ENCODE measurements at places on chromosomes 5 and 9. TPM values are rescaled to one million over a fixed set of nuclear protein-coding genes. Genes with fewer than 3 reads are reported as not detected.
A peak's percentile ranks its signal among the peaks of the same experiment; 100 is the strongest.

The PCDHB2 gene
- total RNA-seq: not detected

The LEAP2 gene
- 3.7 TPM for total RNA-seq

The FAM81B gene
- total RNA-seq: not detected

The PAEP gene
- total RNA-seq: not detected

The LCN15 gene
- total RNA-seq: not detected

The SLC6A7 gene
- not detected for total RNA-seq

The FBXO10 gene
- total RNA-seq: 2.3 TPM

The ZDHHC11B gene
- total RNA-seq: not detected

DNA sequence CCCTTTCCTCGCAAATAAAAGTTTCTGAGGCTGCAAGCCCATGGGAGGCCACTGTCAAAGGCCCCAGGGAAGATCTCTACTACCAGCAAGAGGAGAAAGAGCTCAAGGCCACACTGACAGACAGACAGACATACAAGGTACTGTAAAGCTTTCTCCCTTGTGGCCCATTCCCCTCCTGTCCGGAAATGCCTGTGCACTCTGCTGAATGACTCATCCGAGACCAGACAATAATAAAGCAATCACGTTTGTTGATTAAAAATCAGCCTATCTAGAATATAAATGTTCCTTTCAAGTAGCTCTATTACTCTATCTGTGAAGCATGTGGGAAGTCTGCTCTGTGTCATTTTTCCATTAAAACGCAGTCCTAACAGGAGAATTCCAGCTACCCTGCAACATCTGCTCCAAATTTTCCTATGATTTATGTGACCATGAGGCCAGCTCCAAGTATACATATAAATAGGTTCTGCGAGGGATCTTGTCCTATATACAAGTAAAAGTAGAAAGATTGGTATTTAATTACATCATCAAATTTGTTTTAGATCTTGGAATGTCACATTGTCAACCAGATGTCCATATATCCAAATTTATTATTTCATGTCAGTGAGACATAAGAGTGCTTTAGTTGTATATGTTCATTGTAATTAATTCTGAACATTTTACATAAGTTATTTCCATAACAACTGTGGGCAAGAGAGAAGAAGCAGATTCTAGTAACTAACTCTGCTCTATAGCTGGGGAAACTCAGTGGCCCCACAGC is 34.7 kb upstream of the TGFBI start:
- no peak for DNase-seq
- H3K27me3 ChIP-seq: peaks cover 8% of the 10 kb centered on the region
- H3K4me3 ChIP-seq: no peak overlapping the region
- no peak overlapping the region for H3K27ac ChIP-seq

- no peak overlapping the region for H3K27ac ChIP-seq
- H3K36me3 ChIP-seq: no peaks in the 10 kb centered on the region
- no peak overlapping the region for H3K4me3 ChIP-seq
- H3K4me1 ChIP-seq: peaks cover 6% of the 10 kb centered on the region
- H3K27me3 ChIP-seq: no peaks in the 10 kb centered on the region
Observed at GRCh38 chr5:171846323-171846722, 60.7 kb downstream of the SMIM23 start.

DNA sequence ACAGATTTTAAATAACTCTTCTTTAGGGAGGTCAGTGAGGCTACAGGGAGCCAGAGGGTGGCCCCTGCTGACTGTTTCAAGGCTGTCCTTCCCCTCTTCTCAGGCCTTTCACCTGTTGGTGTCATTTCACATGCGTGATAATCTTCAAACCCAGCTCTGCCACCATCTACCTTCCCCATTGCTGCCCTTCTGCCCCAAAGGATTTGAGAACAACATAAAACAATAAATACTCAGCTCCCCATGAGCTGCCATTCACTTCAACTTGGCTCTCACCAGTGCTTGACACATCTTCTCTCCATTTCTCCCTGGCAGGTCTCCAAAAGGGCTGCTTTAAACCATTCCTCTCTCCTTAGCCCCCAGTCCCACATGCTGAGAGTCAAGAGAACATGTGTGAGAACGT is 75.5 kb upstream of the PALM2AKAP2 start:
- no peaks in the 10 kb centered on the region for H3K4me1 ChIP-seq
- DNase-seq: no peak
- H3K27ac ChIP-seq: no peak overlapping the region

- H3K27ac ChIP-seq: no peak overlapping the region
- no peak for DNase-seq
- H3K4me3 ChIP-seq: no peak overlapping the region
- peaks cover 4% of the 10 kb centered on the region for H3K36me3 ChIP-seq
- peaks cover 84% of the 10 kb centered on the region for H3K27me3 ChIP-seq
- peaks cover 12% of the 10 kb centered on the region for H3K4me1 ChIP-seq
Observed at GRCh38 chr5:135546101-135546500, 10.3 kb upstream of the NEUROG1 start.

DNA sequence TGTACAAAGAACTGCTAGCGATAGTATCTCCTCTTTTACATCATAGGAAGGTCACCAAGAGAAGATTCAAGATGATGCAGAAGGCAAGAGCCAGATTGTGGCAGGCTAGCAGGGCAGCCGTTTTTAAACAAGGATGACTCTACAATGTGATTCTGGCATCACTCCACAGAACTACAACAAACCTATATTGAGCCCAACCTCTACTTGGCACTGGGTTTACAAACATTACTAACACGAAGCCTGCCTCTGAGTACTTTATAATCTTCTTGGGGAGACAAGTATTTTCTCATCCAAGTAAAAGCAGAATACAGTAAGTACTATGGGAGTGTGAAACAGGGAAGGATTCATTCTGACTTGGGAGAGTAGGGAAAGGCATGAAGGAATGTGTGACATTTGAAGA is 448.6 kb downstream of the ZNF608 start:
- H3K27ac ChIP-seq: no peak overlapping the region
- no peak overlapping the region for H3K4me3 ChIP-seq
- no peaks in the 10 kb centered on the region for H3K4me1 ChIP-seq
- no peaks in the 10 kb centered on the region for H3K27me3 ChIP-seq
- DNase-seq: no peak
- no peaks in the 10 kb centered on the region for H3K36me3 ChIP-seq

DNA sequence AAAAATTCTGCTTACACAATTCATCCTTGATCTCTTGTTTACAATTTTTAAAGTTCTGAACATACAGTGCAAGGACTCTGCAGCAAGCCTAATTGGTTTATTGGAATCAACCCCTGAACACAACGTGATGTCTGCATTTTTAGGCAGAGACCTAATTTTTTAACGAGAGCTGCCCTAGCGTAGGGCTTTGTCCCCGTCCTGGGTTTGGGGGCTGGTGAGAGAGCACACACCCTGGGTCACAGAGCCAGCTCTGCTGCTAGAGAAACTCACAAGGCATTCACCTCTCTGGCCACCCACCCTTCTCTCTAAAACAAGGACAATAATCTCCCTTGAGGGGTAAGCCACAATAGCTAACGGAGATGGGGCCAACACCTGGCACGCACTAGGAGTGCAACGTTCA is 28.2 kb downstream of the SH3PXD2B start:
- no peak for DNase-seq
- H3K4me1 ChIP-seq: no peaks in the 10 kb centered on the region
- H3K4me3 ChIP-seq: no peak overlapping the region
- H3K27ac ChIP-seq: no peak overlapping the region
- H3K27me3 ChIP-seq: peaks cover 2% of the 10 kb centered on the region

- H3K27me3 ChIP-seq: no peaks in the 10 kb centered on the region
- no peak for DNase-seq
- no peak overlapping the region for H3K4me3 ChIP-seq
- H3K36me3 ChIP-seq: no peaks in the 10 kb centered on the region
- H3K27ac ChIP-seq: no peak overlapping the region
- H3K4me1 ChIP-seq: no peaks in the 10 kb centered on the region
Observed at GRCh38 chr5:28512648-28513047, 1474.3 kb upstream of the CDH9 start.

DNA sequence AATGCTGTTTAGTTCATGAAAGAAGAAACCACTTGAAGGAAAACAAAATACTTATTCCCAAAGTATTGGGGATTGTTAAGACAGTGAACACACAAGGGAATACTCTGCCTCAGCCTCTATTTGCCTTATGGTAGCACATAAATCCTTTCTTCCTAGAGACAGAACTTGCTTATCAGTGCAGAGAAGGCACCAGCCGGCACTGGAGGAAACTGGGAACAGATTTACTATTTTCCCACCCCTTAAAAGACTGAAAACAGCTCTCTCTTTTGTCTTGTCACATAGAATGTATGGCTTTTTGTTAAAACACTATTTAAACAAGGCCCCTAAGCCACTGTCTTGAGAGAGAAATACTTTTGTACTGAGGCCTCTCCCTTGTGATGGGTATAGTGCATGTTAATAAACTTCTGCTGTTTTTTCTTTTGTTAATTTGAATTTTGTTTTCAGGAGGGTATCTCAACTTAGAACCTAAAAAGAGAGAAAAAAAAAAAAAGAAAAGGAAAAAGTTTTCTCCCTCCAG is 40.7 kb upstream of the EDIL3 start:
- no peak overlapping the region for H3K4me3 ChIP-seq
- no peaks in the 10 kb centered on the region for H3K4me1 ChIP-seq
- no peaks in the 10 kb centered on the region for H3K36me3 ChIP-seq
- no peak for DNase-seq

GRCh38 chr5:22465177-22465576 is 388.0 kb downstream of the CDH12 start:
- H3K4me1 ChIP-seq: no peaks in the 10 kb centered on the region
- H3K36me3 ChIP-seq: no peaks in the 10 kb centered on the region
- no peak overlapping the region for H3K27ac ChIP-seq
- no peak for DNase-seq

- H3K27ac ChIP-seq: no peak overlapping the region
- DNase-seq: no peak
- H3K27me3 ChIP-seq: no peaks in the 10 kb centered on the region
- no peaks in the 10 kb centered on the region for H3K36me3 ChIP-seq
- H3K4me1 ChIP-seq: no peaks in the 10 kb centered on the region
Observed at GRCh38 chr9:23496489-23497136, 329.4 kb downstream of the ELAVL2 start.

DNA sequence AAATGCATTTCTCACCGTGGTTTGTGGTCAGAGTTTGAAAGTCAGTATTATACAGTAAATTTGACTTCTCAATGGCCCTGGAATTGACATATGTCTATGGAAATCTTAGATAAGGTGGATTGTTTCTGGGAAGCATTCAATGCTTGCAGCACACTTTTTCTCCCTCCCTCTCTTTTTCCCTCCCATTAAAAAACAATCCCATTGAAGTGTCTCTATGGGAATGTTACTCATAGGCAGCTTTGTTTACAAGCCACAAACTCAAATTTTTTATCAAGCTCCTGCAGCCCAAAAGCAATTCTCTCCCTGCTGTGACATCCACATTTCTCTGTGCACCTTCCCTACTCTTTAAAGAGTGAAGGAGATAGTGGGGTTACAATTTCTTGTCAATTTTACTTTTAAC is 292.1 kb downstream of the ARRDC3 start:
- H3K27ac ChIP-seq: no peak overlapping the region
- H3K36me3 ChIP-seq: no peaks in the 10 kb centered on the region
- DNase-seq: no peak
- peaks cover 5% of the 10 kb centered on the region for H3K27me3 ChIP-seq

GRCh38 chr9:20316372-20316771 is 305.9 kb downstream of the MLLT3 start:
- peak overlapping the region; percentile 77 for H3K27ac ChIP-seq
- DNase-seq: no peak
- no peaks in the 10 kb centered on the region for H3K27me3 ChIP-seq
- H3K4me1 ChIP-seq: peaks cover 83% of the 10 kb centered on the region
- no peak overlapping the region for H3K4me3 ChIP-seq

DNA sequence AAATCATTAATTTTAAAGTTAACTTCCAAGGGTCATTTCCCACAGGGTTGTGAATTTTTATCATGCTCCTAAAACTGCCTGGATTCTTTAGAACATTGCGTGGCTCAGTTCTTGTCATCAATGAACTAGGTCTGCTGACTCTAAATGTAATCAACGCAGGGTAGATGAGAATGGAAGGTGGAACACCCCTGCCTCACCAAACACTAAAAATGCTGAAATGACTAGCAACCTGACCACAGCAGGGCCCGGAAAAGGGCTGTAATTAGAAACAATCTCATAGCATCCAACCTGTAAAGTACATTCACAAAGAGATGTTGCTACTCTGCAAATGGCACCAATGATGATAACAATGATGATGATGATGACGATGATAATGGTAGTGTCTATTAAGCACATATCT is 356.9 kb downstream of the DEPDC1B start:
- no peak for DNase-seq
- H3K4me1 ChIP-seq: no peaks in the 10 kb centered on the region
- H3K4me3 ChIP-seq: no peak overlapping the region
- no peaks in the 10 kb centered on the region for H3K36me3 ChIP-seq
- no peaks in the 10 kb centered on the region for H3K27me3 ChIP-seq
- H3K27ac ChIP-seq: no peak overlapping the region

GRCh38 chr9:68842568-68842967 is 137.5 kb downstream of the PIP5K1B start:
- DNase-seq: no peak
- H3K4me3 ChIP-seq: no peak overlapping the region
- H3K36me3 ChIP-seq: no peaks in the 10 kb centered on the region
- H3K4me1 ChIP-seq: no peaks in the 10 kb centered on the region
- no peak overlapping the region for H3K27ac ChIP-seq
- peaks cover 2% of the 10 kb centered on the region for H3K27me3 ChIP-seq

DNA sequence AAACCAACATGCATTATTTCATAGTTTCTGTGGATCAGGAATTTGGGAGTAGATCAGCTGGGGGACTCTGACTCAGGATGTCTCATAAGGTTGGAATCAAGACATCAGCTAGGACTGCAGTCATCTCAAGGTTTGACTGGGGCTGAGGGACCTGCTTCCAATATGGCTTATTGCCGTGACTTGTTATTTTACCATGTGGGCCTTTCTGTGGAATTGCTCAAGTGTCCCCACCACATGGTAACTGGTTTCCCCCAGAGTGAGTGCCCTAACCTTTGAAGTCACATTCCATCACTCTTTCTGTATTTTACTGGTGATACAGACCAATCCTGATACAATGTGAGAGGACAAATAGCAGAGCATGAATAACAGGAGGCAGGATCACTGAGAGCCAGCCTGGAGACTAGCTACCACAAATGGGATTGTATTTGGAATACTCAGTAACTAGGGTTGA is 70.2 kb upstream of the ELL2 start:
- DNase-seq: no peak
- H3K27ac ChIP-seq: no peak overlapping the region
- H3K4me1 ChIP-seq: no peaks in the 10 kb centered on the region
- no peaks in the 10 kb centered on the region for H3K27me3 ChIP-seq
- H3K36me3 ChIP-seq: no peaks in the 10 kb centered on the region

GRCh38 chr5:82925061-82925411 is 152.2 kb downstream of the TMEM167A start:
- no peaks in the 10 kb centered on the region for H3K36me3 ChIP-seq
- H3K4me3 ChIP-seq: no peak overlapping the region
- no peak for DNase-seq
- no peak overlapping the region for H3K27ac ChIP-seq

- no peaks in the 10 kb centered on the region for H3K27me3 ChIP-seq
- H3K4me3 ChIP-seq: no peak overlapping the region
- H3K27ac ChIP-seq: no peak overlapping the region
- peaks cover 25% of the 10 kb centered on the region for H3K36me3 ChIP-seq
- H3K4me1 ChIP-seq: peaks cover 24% of the 10 kb centered on the region
Observed at GRCh38 chr5:80697100-80697499, 42.3 kb upstream of the DHFR start.

GRCh38 chr5:122110987-122111386 is 18.4 kb upstream of the ZNF474 start:
- DNase-seq: no peak
- H3K36me3 ChIP-seq: no peaks in the 10 kb centered on the region
- no peak overlapping the region for H3K27ac ChIP-seq
- H3K4me3 ChIP-seq: no peak overlapping the region
- peaks cover 6% of the 10 kb centered on the region for H3K27me3 ChIP-seq

GRCh38 chr5:34526682-34527305 is 129.3 kb upstream of the RAI14 start:
- no peak for DNase-seq
- no peak overlapping the region for H3K27ac ChIP-seq
- H3K4me1 ChIP-seq: peaks cover 4% of the 10 kb centered on the region
- no peaks in the 10 kb centered on the region for H3K27me3 ChIP-seq
- no peak overlapping the region for H3K4me3 ChIP-seq
- H3K36me3 ChIP-seq: no peaks in the 10 kb centered on the region
